ENCODE measurements at places on chromosomes 11 and 22.
A peak's percentile ranks its signal among the peaks of the same experiment; 100 is the strongest.

DNA sequence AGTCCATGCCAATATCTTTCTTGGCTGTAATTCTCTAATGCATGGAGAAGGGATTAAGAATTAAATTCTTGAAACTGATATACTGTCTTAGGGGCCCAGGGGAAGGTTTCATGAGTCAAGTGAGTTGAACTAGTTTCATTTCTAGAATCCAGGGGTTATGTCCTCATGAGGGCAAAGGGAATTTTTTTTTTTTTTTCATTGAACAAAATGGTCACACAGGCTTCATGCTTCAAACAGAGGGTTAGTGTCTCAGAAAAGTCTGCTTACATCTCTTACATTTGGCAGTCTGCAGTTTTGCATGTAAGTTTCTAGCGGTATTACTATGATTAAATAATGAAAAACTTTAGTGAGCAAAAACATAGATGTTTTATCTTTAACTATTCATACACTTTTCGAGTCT, 32.9 kb downstream of the PPME1 start:
- no peak for DNase-seq

GRCh38 chr11:101915791-101916291, 481 bp downstream of the ANGPTL5 start:
- DNase-seq = peak; percentile 61

GRCh38 chr22:35736701-35737100, 19.0 kb downstream of the APOL5 start:
- DNase-seq = no peak

GRCh38 chr11:109015283-109015682, 350.4 kb downstream of the DDX10 start:
- DNase-seq = no peak

DNA sequence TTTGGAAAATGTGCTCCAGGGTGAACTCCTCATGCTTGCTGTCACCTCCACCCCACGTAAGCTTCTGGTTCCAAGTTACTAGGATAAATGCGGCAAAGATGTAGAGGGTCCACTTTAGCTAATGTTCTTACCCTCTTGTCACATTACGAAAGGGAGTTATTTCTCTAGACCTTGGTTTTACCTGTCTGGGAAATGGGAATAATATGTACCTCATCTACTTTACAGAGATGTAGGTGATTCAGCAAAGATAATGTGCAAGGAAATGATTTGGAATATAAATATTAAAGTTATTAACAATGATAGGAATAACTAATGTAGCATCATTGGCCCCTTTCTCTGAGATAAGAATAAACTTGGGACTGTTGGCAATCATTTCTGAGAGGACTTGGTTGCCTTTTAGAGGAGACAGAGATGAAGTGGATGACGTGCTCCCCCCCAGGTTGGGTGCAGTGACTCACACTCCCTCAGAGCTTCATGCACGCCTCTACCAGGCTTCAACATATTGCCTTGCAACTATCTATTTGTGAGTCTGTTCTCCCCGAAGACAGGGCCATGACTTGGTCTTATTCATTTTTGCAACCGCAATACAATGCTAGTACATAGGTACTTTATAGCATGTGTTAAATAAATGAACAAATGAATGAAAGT, 97.1 kb downstream of the ME3 start:
- no peak for DNase-seq

All from germinal center (tissue), 1 donor.